ENCODE measurements at places on chromosomes 11 and 22. TPM values are rescaled to one million over a fixed set of nuclear protein-coding genes. Genes with fewer than 3 reads are reported as not detected.

TMEM123 gene
- total RNA-seq = 87.6 TPM

DRD4 gene
- not detected for total RNA-seq

LDHAL6A gene
- total RNA-seq = not detected

GGTLC2 gene
- not detected for total RNA-seq

PPP2R5B gene
- total RNA-seq = 21.0 TPM

RAB38 gene
- total RNA-seq = 2.9 TPM

KIRREL3 gene
- total RNA-seq = 0.59 TPM

CREB3L1 gene
- total RNA-seq = 82.1 TPM

IGSF9B gene
- total RNA-seq = under 0.01 TPM

FZD4 gene
- 6.0 TPM for total RNA-seq

C11orf16 gene
- total RNA-seq = not detected

E2F8 gene
- 0.92 TPM for total RNA-seq

TRIM51 gene
- not detected for total RNA-seq

All from smooth muscle cell of the umbilical artery (primary cell).